ENCODE measurements at places on chromosomes 7 and 10.

DNA sequence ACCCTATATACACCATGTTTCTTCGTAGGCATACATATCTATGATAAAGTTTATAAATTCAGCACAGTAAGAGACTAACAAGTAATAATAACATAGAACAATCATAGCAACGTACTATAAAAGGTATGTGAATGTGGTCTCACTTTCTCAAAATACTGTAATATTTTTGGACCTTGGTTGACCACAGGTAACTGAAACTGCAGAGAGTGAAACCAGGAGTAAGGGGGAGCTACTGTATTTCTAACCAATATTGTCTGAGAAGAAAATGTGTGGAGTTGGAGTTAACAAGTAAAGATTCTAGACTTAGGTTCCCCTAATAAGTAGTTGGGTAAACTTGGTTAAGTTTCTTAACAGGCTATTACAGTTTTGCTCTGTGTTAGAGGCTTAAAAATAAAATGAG, 72.1 kb downstream of the GNAI1 start:
- no peak for DNase-seq

DNA sequence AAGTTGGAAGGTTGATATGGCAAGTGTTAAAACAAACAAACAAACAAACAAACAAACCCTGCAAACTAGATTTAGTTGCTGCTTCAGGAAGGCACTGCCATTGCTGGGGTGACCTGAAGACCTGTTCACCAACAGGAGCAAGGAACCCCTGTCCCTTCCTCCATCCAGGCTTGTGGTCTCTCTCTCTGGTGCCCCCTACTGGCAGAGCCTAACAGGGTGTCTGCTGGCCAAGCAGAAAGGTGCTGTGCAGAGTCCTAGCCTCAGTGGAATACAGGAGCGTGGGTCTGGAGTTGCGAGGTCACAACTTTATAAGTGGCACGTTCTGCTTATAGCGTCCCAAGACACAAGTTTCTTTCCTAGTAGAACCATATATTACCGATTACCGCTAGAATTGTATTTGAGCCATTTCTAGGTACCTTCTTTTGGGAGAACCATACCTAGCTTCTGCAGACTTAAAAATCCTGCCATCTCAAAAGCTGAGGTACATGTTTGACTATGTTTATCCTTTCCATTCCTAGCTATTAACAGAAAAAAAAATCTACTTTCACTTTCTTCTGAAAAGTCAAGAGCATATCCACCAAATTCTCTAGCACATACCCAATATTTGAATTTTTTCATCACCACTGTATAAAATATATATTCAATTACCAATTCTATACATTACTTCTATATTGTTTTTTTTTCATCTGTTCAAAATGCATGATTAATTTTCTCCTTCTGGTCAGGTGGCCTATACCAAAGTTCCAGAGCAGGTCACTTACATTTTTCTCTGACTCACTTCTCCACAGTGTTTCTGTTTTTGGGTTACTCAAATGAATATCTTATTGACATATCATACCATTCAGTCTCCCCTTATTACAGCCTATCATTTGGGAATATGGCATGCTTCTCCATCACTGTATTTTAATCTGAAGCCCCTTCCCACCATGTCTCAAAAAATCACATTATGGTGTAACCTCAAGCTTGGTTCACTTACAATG, 29.1 kb upstream of the CALD1 start:
- no peak for DNase-seq

DNA sequence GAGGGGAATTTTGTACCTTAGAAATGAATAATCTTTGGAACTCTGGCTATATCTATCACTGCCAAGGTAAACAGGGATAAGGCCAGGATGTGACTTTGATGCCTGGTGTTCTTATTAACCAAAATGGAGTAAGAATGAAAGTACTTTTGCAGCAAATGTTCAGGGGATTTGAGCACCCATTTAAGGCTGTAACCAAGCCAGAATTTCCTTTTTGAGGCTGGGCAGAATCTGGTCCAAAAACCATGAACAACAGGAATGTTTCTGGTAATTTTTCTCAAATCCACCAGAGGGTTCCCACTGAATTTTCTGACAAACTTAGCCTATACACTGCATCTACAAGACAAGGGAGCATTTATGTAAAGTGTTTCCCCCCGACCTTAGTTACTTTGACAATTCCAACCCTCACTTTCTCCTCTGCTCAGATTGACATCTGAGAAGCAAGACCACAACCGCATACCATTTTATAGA, 120.6 kb downstream of the BAMBI start:
- DNase-seq = no peak

GRCh38 chr7:113799896-113800295, 118.9 kb downstream of the PPP1R3A start:
- no peak for DNase-seq

GRCh38 chr7:55133630-55134358, 115.0 kb downstream of the EGFR start:
- peak; percentile 83 for DNase-seq

DNA sequence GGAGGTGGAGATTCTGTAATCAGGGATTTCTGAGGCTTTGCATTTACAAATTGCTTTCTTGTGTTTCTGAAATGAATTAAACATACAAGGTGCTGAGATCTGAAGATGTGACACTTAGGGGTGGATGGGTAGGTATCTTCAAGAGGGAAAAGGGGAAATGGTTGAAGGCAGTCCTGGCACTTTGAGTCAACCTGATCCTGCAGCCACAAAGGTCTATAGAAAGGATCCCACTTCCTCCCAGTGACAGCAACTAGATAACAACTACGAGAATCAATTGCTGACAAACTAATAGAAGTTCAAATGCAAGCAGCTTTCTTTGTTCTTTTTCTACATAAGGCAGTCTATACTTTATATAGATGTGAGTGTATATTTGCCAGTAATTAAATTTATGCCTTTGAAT, 553.3 kb downstream of the MDFIC start:
- DNase-seq = no peak

GRCh38 chr10:17244700-17245365, 16.8 kb downstream of the VIM start:
- no peak for DNase-seq

- no peak for DNase-seq
Measured at GRCh38 chr7:124269774-124270173, 236.9 kb upstream of the TMEM229A start.

DNA sequence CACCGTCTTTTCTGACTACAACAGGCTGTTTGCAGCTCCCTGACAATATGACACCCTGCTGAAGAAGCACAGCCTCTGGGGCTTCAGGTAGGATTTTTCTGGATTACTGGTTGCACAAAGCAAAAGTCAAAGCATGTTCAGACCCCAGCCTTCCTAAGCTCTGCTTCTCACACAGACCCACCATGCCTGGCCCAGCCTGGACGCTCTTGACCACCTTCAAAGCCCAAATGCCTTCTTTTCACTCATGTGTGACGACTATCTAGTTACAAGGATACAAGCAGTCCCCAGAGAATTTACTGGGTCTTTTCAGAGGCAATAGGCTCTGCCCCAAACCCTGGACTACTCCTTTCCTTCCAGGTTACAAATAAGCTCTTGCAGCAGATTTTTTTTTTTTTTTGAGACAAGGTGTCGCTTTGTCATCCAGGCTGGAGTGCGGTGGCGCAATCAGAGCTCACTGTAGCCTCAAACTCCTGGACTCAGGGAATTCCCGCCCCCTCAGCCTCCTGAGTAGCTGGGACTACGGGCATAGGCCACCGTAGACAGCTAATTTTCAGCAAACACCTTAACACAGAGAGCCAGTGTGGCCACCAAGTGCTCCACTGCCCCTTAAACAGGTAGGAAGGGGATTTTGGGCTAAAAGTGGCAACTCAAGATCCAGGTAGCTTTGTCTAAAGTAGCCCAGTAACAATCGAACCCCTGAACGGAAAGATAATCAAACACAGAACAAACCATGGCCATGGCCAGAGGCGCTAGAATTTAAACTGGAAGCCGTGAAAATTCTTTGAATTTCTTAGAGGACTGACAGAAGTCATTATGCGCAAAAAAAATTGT, 16.2 kb downstream of the SVIL start:
- DNase-seq = no peak

- DNase-seq = no peak
Measured at GRCh38 chr7:54782314-54782713, 23.3 kb upstream of the SEC61G start.

DNA sequence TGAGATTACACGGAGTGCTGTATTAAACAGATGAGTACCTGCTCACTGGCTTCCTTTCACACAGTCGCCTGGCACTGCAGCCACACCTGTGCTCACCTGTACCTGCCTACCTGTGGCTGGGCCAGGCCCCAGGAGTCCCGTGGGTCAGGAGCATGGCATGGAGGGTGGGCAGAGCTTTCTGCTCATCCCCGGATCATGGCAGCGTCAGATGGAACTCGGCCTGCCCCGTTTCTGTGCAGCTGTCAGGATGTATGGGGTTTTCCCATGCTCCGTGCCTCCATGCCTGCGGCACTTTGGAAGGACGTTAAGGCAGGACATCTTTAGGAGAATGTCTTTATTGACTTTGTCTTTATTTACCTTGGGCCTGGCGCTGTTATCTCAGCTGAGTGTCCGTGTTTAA, 112.2 kb downstream of the MGMT start:
- no peak for DNase-seq

DNA sequence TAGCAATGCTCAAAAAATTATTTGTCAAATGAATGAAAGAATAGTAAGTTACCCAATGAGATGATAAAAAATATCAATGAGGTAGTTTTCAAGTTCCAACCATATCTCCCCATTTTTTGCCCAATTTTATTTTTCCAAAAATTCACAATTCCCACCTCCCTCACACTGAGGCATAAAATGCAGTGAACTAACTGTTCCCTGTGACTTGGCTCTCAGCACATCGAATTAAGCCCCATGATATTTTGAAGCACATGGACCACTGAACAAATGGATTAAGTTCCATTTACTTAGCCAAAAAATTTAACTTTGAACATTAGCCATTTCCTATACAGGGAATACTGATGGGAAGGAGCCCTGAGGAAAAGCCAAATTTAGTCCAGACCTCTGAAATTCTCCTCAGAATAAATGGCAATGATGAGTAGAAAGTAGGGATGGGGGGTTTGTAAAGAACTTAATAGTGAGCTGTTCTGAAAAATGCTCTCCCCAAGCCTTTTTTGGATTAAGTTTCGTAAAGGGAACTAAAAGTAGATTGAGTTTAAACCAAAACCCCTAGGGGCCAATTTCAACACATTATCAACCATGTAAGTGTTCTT, 166.3 kb upstream of the GRM3 start:
- DNase-seq = no peak

DNA sequence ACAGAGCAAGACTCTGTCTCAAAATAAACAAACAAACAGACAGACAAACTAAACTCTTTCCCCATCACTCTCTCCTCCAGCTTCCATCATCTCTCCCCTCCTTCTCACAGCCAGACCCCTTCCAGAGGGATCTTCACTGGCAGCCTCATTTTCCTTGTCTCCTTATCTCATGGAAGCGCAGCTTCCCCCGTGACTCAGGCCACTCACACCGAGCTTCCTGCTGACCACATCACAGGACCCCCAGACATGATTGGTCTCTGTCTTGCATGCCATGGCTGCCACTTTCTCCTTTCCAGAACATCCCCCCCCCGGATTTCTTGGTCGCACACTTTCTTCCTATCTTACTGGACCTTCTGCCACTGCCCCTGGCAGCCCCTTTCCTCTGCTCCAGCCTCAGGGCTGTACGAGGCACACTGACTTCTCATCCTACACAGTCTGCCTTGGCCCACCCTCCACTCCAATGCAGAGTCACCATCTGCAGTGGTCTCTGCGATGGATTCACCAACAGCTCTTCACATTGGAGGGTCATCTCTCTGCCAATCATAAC, 4.9 kb upstream of the INSIG1 start:
- DNase-seq = no peak

GRCh38 chr7:3434611-3435010, 133.6 kb downstream of the SDK1 start:
- no peak for DNase-seq

DNA sequence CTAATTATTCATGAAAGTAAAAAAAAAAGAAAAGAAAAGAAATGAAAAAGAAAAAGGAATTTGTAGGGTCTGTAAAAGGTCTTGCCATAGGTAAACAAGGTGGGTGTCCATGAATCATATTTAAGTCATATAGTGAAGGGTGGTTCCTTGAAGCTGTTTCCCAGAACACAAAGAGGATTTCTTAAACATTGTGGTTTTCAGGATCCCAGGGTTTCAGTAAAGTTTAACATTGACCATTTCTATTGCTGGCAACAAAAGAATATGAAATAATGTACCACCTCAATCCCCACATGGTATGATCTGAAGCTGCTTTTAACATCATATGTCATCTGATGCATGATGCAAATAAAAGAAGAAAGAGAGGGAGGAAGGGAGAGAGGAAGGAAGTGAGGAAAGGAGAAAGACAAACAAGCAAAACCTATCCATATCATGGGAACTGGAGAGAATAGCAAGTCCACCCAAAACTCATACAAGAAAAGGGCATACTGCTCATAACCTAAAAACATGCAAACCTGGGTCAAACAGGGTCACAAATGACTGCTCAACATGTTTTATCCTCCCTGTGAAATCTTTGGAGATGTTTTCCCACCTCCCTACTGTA, 663.5 kb downstream of the SORCS1 start:
- no peak for DNase-seq

DNA sequence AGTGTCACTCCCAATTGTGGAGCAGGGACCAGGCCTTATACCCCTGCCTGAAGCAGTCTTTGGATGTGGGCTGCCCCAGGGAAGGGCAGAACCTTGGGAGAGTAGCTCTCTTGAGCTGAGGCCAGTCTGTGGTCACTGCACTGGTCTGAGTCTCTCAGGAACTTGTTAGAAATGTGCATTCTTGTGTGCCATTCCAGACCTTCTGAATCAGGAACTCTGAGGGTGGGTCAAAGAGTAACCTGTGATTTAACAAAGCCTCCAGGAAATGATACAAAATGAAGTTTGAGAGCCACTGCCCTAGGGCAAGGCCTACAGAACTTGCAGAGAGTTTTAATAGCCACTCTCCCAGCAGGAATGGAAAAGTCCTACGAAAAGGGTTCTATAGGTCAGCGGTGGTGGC, 68.1 kb downstream of the LYZL1 start:
- no peak for DNase-seq

- no peak for DNase-seq
Measured at GRCh38 chr10:118394301-118395200, 52.4 kb upstream of the FAM204A start.

DNA sequence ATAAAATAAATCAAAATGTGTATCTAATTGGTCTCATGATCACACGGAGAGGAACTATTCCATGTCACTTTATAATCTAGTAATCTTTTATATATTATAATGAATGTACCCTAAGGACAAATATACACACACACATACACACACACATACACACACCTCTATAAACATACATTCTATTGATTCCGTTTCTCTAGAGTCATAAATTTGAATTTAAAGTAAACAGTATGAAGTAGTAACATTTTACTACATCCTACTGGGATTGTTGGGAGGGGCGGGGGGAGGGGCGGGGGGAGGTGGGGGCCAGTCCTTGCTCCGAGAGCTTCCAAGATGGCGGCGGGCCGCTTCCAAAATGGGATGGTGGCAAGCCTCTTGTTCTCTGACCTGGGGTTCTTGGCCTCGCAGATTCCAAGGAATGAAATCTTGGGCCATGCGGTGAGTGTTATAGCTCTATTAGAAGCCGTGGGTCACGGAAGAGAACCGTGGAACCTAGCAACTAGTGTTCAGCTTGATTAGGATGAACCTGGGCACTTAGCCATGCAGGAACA, 143.2 kb downstream of the REEP3 start:
- no peak for DNase-seq

- DNase-seq = no peak
Measured at GRCh38 chr7:78497728-78498427, 699.3 kb downstream of the PHTF2 start.
